ENCODE measurements at places on chromosomes 1 and 21.

DNA sequence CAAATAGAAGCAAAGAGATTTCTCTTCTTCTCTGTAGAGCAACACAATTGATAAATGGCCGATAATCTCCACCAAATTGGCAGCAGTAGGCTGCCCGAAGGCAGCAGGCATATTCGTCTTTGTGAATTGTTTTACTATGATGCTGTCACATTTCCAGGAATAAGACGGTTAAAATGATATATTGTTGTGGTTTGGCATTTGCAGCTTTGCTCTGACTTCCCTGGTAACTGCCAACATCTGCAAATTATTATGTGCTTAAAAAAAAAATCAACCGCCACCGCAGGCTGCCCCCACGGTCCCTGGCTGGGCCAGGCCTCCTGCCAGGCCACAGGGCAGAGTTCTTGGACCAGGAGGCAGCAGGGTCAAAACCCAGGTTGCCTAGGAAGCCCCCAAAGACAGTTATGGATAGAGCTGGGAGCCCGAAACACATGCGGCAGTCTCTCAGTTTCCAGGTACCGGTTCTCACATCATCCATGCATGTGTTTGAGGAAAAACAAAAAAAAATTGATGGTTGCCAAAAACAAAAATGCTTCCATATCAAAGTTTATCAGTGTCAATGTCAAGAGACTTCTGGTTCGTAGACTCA lies 179.3 kb downstream of the ETS2 start:
- DNase-seq = no peak

DNA sequence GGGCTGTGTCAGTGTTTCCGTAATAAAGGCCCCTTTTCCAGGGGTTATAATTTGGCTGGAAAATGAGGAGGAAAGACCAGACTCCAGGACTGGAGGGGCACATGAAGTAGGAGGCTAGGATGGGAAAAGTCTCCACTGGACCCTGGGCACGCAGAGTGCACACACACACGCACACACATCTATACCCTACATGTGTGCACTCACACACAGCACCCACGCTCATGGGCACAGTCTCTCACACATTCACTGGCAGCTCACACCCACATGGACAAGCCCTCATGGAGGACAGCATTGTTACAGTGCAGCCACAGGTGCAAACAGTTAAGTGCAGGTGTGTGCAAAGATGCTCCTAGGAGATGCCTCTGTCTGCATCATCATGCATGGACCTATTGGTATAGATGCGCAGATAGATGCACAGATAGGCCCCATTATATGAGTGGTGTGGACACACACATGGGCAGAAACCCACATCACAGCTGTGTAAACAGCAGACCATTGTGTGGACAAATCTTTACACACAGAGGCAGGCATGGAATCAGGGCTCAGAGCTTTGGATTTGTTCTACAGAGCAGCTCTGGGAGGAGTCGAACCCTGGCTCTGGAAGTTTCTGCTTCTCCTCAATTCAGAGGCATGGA lies 9.1 kb upstream of the RUNX3 start:
- DNase-seq = no peak

- no peak for DNase-seq
Observed at GRCh38 chr1:100778748-100779147, 59.2 kb downstream of the VCAM1 start.

GRCh38 chr1:226946841-226947240 lies 6.7 kb downstream of the COQ8A start:
- no peak for DNase-seq

DNA sequence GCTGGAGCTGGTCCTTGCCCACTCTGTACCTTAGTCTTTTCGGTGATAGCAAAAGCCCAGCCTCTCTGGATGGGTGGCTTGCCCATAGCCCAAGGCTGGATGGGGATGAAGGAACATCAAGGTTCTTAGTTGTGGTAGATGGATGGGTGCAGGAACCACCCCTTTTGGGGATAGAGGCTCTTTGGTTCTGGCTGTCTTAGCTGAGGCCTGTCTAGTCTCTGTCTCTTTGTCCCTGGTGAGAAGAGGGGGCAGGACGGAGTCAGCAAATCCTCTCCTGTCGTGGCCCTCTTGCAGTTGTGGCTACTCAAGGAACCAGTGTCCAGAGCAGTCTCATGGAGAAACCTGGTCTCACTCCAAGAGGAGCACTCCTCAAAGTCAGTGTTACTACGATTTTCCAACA lies 8.5 kb downstream of the VANGL2 start:
- DNase-seq = no peak

DNA sequence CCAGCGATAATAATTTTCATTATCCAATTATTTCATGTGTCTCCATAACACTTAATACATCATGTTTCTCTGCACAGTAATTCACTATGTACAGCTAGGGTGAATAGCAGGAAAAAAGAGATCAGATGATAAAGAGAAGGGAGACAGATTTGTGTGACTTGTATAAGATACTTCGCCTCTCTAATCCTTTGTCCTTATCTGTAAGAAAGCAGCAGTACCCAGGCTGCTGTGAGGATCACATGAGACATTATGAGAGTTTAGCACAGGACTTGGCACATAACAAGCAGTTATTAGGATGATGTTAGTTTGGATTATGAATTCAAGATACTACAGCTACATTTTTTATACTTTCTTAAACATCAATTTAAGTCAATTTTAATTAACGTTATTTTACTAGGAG lies 6.3 kb downstream of the ERG start:
- no peak for DNase-seq

DNA sequence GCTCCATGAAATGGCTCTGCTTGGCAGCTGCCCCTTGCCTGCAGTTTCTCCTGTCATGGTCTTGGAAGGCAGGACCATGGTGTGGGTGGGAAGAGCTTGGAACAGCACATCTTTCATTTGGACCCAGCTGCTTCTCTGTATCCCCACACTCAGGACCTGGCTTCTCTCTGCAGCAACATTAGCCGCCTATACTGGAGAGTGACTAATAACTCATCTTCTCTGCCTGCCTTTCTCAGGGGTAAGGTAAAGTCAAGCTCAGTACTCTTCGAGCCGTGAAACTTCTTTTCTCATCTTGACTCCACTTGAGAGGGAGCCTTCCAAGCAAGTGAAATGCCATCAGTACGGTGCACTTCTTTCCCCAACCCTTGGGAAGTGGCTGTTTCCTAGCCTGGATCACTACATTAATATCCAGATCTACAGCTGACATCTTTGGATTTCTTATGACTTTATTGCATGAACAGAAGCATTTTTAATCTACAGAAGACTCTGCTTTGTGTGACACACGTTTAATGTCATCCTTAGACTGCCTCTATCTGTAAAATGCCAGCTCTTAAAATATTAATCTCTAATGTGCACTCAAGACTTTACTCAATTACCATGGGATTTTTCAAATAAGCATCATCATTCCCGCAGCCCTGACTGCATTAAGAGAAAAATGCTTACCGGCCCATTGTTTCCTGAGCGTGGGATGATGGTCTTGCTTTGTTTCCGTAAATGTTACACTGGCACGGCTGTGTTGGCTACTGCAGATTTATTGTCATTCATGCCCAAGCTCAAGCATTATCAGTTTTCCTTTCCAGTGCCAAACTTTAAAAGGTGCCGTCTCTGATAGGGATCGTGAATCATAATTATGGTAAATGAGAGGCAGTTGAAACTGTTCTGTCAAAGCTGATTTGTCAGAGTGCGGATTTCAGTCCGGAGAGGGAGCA lies 242.9 kb downstream of the HHAT start:
- no peak for DNase-seq

GRCh38 chr1:226763905-226764264 lies 24.8 kb upstream of the ITPKB start:
- no peak for DNase-seq

- DNase-seq = peak; percentile 48
Observed at GRCh38 chr21:34367320-34367935, 3.6 kb downstream of the KCNE2 start.

DNA sequence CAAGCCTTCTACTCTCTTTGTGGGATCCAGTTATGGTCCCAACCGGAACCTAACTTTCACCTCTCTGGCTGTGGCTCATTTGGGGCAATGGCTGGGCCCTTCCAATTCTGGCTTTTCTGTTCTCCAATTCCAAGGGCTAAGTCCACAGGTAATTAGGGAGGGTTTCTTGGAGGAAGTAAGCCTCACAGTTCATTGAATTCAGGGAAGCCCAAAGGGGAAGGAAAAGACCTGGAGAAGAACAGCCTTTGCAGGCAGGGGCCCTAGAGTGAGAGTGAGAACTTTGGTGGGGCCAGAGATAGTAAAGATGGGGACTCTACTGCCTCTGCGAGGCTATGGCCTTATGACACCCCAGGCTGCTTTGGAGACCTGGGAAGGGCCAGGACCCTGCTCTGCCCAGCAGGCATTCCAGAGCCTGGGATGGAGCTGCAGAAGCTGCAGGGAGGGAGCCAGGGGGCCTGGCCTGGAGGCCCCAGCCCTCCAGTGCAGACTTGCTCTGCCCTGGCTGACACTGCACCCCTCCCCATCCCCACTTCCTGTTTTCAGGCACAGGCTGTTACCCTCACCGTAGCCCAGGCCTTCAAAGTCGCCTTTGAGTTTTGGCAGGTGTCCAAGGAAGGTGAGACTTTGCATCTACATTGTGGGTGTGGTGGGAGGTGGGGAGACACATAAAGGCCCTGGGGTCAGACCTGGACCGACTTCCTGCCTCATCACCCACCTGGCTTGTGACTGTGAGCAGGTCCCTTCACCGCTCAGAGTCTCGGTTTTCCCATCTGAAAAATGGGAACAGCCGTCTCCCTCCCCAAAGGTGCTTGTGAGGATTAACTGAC lies 18.9 kb downstream of the LDLRAP1 start:
- no peak for DNase-seq

DNA sequence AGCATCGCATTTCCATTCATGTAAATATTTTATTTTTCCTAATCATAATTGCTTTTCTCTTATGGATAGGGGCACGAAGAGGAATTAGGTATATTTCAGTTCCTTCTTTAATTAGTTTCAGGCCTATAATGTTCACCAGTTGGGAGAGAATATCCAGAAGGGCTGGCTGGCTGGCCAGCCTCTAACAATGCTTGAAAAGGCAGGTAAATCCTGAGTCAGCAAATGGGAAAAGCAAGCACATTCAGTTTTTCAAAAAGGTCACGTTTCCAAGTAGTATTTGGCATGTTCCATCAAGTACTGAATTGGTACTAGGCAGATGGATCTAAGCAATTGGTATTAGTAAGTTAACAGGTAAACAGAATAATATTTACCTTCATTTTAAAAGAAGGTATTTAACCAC lies 8.0 kb downstream of the RAB29 start:
- DNase-seq = no peak

- DNase-seq = no peak
Observed at GRCh38 chr21:44932408-44933181, 7.2 kb upstream of the SLX9 start.

DNA sequence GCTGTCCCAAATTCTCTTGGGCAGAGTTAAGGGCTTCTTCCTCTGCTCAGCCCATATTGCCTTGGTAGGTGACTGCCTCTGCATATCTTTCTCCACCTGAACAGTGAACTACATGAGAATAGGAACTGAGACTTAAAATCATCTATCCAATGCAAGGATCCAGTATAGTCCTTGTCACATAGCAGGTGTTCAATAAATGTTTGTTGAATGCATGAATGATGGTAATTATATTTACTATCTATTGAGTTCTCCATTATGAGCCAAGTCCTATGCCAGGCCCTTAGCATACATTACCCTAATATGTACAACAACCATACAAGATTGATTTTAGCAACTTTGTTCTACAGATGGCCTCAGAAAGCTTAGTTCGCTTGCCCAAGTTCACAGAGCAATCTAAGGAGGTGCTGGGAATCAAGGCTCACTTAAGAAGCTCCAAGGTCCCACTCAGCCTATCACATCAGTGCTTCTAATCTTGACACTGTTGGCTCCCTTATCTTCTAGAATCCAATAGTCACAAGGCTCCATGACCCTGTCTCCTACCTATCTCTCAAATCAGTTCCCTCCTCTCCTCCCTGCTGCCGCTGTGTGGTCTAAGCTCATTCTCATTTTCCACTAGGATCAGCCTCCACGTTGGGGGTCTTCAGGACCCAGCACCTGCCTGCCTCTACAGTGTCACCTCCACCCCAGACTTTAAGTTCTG lies 2.2 kb upstream of the CDK18 start:
- DNase-seq = no peak

DNA sequence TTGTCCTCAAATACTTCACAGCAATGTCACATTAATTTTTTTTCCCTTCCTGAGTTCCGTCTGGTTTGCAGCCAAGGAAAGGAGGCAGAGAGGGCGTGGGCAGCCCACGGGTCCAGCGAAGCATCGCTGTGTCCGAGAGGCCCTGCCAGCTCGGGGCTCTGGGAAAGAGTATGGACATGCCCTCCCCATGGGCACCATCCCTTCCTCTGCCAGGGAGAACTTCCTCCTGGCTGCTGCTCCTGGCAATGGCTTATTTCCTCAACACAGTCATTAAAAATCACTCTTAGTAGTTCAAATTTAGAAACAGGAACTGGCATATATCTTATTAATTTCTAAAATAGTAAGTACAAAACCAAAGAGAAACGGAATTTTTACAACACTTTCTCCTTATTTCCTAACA lies 115.4 kb downstream of the RIPK4 start:
- DNase-seq = no peak

GRCh38 chr1:244830639-244831038 lies 4.8 kb upstream of the COX20 start:
- no peak for DNase-seq

GRCh38 chr1:5664906-5665875 lies 327.0 kb downstream of the NPHP4 start:
- no peak for DNase-seq

GRCh38 chr1:185539277-185539943 lies 194.8 kb upstream of the HMCN1 start:
- DNase-seq = no peak

DNA sequence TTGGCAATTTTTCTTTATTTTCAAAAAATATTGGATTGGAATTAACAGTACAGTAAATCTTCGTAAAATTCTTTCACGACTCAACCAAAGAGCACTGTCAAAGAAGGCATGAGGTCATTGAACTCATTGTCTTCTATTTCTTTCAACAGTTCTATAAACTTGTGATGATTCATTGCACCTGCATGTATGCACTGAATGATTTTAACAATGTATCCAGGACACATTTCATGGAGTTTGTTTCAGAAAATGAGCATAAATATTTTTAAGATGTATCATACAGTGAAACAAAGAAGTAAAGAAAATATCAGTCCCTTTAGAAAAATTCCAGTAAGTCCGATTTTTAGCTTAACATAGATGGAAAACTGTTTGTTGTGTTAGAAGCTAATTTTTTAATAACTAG lies 33.6 kb upstream of the CD34 start:
- DNase-seq = no peak

GRCh38 chr1:25169610-25170009 lies 62.7 kb downstream of the SYF2 start:
- DNase-seq = no peak

DNA sequence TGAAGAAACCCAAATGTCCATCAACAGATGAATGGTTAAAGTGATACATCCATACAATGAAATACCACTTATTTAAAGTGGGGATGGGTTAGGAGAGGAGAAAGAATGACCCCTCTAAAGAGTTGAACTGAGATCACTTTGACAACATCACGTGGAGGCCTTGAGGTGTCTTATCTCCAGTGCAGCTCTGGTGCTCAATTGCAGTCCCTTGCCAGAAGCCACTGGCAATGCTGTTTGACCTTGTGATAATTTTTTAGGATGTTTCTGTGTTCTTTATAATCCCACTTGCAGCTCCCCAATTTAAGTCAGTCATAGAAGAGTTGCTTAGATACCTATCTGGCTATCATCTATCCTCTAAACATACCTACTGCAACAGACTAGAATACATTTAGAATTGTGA lies 167.6 kb downstream of the ZNF648 start:
- DNase-seq = no peak

- no peak for DNase-seq
Observed at GRCh38 chr1:217982331-217983050, 302.6 kb upstream of the RRP15 start.
